NCI-H774 (cell line): ENCODE measurements at places on chromosomes 7 and 10.

DNA sequence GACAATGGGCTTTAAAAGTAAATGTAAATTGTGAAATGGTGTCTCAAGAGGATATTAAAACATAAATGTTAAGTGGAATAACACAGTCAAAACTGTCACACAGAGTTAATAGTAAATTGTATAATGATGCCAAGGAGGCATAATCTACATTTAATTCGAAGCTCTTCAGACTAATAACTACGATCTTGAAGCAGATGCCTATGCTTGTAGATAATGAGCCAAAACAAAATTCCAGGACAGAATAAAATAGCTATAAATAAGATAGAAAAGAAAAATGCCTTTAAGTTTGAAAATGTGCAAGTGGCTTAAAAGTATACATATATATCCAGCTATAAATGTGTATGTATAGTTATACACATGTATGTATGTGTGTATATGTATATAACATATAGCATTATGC, 17.5 kb downstream of the TWIST1 start:
- no peak for DNase-seq

DNA sequence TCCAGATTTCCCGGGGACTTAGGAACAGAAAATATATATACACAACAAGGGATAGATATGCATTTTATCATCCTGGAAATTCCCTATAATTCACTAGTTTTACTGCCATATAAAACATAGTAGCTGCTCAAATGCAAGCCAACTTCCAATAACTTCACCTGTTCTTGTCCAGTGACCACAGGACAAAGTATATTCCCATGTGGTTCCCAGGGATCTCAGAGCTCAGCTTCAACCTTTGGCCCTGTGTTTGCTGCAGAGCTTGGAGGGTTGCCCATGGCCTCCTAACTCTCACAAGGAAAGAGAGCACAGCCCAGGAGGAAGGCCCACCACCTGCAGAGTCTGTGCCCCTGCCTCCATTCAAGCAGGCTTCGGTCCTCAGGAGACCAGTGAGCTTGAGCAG, 4.5 kb upstream of the DRGX start:
- no peak for DNase-seq

DNA sequence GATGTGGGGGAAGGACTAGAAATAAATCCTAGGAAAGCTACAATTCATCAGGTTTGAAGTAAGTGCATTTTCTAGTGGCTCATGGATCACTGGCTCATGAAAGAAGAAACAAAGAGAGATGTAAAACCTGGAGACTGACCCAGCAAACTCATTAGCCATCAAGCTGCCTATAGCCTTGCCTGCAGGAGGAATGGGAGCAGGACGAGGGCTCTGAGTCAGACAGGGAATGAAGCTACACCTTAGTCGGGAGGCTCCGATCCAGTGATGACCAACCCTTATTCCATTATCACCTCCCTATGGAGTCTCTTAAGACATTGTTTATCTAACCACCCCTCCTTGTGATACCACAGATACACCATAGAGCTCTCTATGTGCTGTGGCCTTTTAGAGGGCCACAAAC, 112.5 kb upstream of the WDR11 start:
- DNase-seq, result no peak

DNA sequence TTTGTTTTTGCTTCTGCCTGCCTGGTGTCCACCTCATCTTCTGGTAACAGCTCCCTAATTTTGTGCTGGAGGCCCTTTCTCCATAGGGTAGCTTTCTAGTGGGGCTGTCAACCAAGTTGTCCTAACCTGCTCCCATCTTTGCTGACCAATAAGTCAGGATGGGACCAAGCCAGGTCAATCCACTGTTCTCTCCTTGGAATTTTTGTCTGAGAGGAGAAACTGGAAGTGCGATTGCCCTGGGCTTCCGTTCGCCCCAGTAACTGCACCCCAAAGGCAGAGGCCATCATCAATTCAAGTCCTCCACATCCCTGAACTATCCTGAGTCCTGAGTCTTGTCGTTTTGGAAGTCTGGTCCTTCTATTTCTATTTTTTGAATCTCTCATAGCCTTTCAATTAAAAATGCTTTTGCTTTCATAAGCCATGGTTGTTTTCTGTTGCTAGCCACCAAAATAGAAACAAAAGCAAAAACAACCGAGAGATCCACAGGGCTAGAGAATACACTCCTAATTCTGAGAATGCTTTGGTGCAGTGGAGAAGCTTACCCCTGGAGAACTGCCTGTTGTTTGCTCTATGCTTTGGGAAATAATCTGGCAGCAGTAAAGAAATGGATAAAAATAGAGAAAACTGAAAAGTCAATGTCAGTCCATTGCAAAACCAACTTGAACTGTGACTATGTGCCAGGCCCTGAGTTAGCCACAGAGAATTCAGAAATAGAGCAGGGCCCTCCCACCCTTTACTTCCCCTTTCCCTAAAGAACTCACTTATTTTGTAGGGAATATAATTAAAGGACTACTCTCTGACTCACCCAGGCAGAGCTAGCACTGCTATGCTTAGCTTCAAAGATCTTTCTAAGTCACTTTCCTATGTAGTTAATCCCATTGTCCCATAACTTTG, 368.1 kb downstream of the CXCL12 start:
- DNase-seq, result no peak

DNA sequence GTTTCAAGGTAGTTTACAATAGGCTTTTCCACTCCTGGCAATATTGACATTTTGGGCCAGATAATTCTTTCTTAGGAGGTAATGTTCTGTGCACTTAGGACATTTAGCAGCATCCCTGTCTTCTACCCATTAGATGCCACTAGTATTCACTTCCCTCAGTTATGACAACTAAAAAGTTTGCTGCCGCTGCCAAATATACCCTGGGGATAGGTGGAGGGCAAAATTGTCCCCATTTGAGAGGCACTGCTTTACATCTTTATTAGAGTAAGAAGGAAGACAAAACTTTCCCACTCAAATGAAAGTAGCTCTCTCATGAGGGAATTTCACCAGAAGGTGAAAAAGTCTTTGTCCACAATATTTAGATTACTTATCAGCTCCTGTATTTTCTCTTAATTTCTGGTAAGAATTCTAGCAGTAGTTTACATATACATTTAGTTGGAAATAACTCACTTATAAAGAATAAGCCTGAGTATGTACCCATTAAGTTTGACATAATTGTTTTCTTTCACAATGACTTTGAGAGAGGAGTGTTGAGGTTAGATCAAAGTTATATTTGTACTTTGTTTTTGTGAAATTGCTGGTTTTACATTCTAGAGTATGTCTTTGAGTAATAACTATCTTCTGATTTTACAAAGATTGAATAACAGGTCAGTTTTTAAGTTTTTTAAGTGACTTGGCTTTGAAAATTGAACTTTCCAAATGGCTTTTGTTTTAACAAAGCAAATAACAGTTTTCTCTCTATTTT, 46.0 kb downstream of the HELLS start:
- DNase-seq, result no peak

DNA sequence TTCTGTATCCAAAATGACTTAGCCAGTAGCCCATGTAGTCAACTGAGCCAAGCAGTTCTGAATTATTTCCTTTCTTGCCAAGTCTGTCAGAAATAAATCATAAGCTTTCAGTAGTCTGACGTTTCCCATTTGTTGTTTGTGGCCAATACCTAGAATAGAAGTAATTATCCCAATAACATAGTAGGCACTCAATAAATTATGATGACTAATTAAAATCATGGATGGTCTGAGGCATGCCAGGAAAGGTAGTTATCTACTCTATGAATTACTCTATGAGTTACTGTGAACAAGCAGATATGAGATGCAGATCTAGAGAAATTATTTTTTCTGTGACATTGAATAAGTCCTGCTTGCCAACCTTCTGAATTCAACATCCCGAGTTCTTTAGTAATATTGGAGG, 2.3 kb downstream of the CABCOCO1 start:
- no peak for DNase-seq

DNA sequence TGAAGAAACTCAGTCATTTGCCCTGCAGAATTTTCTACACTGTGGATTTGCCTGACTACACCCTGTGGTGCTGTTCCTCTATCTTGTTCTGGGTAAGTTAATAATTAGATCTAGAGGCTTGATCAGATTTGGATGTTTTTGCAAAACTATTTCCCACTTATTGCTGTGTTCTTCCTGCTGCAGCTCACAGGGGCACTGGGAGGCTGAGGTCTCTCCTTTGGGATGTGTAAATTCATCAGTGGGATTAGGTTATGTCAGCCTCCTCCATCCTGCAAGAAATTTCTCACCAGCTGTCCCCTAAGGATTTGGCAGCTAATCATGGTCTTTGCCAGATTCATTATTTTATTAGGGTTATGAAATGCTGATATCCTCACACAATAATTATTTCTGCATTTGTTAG, 148.1 kb upstream of the ZNF32 start:
- DNase-seq, result no peak

- DNase-seq, result no peak
Measured at GRCh38 chr7:135837675-135838074, 89.1 kb upstream of the FAM180A start.

DNA sequence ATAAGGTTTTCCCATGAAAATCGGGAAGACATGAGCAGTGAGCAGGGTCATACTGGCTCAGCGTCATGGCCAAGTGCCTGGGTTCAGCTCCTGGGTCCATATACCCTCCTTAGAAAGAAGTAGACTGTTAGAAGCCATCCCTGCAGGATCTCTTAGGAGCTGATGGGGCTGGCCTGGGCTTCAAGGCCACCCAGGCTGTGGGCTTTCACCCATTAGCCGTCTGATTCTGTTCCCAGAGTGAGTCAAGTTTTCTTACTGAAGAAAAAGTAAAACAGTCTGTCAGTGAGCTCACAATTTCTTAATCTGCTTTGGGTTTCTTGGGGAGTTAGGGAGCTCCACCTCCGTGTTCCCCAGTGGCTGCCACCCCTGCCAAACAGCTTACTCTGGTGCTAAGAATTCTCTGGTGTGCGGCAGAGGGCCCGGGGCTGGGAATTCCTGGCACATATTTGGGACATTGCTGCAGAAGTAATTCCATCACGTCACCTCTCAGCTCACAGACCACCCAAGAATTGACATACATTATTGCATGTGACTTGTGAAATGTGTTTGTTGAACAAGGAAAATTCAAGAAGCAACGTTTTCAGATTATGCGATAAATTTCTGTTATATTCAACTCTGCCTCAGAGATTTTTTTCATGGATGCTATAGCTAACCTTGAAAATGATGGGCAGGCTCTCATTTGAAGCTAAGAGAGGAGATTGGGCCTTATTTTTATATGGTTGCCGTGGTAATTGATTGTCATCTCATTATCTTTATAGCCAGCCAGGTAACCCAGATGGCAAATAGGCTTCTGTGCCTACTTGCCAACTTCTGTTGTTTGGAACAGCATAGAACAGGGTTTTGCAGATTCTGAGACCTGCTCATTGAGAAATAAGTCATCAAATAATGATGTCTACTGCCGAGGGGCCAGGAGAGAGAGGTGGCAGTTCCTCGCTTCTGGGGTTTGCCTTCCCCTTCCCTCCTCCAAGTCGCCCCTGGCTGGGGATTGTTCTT, 166.4 kb downstream of the CHN2 start:
- DNase-seq, result no peak

- no peak for DNase-seq
Measured at GRCh38 chr10:15712883-15713282, 6.8 kb downstream of the ITGA8 start.

- no peak for DNase-seq
Measured at GRCh38 chr7:134831862-134832261, 52.4 kb downstream of the CALD1 start.

DNA sequence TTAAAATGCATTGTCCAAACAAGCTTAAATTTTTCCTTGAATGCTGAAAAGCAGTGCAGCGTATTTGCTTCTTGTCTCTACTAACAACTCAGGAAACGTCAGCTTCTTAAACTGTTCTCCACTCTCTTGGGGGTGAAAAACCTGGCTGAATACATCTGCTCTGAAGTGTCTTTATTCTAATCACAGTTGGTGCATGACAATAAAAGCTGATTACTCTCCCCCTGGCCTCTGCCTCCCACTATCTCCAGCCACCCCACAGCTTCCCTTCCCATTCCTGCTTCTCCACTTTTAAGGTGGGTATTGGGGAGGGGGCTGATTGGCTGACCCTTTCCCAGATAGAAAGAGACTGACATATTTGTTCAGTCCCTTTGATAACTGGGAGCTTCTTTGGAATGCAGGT, 456.0 kb downstream of the SORCS1 start:
- DNase-seq, result no peak

GRCh38 chr7:30765408-30765807, 5.8 kb upstream of the MINDY4 start:
- no peak for DNase-seq
